ENCODE measurements at places on chromosomes 1 and 21.

GRCh38 chr1:115647919-115648650 is 6.3 kb downstream of the VANGL1 start:
- no peak for DNase-seq

DNA sequence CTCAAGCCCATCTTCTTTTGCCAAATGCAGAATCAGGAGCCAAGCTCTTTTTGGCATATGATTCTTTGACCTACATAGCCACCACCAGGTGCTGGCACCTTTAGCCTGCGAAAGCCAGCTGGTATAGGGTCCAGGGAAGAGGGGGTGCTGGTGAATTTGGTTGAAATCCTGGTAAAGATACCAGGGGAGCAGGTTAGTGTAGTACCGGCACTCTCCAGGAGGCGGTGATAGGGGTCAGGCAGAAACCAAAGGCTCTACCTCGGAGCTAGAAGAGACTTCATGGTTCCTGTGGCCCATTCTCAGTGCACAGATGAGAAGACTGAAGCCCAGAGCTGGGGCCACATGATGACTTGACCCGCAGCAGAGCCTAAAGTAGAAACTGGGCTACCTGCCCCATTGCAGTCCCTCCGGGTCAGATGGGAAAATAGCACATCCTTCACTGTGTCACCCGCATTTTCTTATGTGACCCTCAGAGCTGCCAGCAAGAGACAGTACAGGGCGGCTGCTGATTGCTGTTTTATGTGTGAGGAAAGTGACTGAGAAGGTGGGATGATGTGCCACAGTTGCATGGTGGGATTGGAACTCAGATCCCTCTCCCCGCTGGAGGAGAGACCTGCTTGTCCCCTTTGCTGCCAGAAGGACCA is 36.0 kb upstream of the IL19 start:
- peak; percentile 65 for DNase-seq

DNA sequence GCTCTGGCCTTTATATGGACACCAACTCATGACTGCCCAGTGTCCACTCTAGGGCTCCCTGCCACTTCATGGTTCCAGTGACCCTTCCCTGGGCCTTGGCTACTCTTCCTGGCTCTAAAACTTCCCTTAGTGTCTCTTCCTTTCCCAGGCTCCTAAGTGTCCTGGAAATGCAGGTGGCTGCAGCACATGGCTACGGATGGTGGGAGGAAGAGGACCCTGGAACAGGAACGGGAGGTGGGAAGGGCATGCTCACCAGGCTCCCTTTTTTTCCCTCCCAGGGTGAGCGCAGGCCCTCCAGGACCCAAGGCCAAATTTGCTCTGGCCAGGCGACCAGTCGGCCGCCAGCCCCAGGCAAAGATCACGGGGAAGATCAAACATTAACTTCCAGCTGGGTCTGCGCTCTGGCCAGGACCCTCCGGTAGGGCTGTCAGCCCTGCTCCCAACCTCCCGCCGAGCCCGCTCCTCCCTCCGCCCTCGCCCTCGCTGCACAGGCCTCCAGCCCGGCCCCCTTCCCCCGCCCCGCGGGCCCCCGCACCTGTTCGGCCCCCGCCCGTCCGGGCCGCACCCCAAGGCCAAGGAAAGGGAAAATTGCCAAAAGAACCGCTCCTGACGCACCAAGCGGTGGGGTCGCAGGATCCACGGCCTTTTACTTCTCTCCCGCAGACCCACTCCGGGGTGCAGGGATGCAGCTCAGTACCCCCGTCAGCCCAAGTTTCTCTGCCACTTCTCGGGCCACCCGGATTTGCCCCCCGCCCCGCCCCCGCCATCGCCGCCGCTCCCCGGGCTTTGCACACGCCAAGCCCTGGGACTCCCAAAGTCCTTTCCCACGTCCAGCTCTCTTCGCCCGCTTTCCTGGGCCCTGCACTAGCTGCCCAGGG is 894 bp downstream of the TCEA3 start:
- DNase-seq = no peak

DNA sequence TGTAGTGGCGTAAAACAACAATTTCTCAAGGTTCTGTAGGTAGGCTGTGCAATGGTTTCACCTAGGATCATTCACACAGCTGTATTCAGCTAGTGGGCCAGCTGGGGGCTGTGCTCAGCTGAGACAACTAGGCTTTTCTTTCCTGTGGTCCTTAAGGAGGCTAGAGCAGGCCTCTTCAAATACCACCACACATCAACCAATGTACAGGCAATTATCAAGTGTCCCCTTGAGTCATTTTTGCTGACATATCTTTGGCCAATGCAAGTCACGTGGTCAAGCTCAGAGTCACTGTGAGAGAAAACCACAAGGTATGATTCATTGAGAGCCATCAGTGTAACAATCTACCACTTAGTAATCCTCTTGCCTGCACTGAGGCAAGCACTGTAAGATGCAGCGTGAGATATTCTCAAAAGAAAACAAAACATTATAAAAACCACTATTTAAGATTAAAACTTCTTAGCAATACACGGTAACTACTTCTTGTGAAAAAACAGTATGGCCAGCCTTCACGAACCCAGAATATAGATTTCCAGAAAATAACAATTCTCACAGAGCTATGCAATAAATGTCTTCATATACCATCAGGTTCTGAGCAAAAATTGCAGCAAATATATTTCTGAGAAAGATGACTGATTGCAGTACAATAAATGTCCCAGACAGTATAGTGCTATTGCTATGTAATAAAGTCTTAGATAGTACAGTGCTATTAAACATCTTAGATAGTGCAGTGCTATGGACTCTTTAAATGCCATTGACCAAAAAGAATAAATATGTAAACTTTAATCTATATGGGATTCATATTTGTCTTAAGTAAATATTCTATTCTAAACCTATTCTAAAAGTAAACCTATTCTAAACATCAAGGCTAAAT is 55.3 kb downstream of the NME7 start:
- peak; percentile 12 for DNase-seq

DNA sequence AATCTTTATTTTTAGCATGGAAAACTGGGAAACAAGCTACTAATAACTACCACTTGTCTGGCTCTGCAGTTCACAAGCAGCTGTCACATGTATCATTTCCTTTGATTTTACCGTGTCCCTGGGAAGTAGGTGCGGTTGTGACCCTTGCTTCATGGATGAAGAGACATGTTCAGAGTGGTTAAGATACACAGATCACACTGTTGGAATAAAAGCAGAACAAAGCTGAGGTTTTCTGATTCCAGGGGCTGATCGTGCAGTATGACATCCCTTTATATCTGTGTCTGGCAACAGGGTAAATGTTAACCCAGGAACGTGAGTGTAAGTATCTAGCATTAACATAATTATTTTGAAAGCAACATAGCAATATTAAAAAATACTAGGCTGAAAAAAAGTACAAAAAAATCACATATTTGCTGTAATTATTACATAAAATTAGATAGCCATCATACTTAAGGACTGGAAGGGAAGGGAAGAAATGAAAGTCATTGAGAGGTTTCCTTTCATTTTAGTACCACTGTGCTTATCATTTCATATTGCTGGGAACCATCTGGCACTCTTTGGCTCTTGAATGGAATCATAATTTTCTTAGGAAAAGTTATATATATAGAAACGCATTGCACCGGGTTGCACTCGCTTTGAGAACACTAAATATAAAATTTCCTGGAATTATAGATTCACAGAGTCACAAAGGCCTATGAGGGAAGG is 62.8 kb upstream of the PAXBP1 start:
- DNase-seq = no peak

DNA sequence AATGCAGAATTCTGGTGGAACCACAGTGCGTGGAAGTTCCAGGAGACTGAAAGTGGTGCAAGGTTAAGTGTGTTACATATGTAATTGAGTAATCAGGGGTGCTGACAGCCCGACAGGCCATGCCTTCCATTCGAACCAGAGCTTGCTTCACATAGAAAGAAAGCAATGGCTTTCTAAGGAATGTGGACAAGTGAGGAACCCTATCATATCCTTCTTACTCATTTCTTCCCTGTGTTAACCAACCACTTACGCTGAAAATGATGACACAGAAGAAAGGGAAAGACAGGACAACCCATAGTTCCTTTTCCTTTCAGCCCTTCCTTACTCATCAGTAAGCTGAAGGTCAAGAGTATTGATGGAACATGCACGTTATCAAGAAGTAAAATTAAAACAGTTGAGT is 48.1 kb upstream of the KCNA3 start:
- no peak for DNase-seq

DNA sequence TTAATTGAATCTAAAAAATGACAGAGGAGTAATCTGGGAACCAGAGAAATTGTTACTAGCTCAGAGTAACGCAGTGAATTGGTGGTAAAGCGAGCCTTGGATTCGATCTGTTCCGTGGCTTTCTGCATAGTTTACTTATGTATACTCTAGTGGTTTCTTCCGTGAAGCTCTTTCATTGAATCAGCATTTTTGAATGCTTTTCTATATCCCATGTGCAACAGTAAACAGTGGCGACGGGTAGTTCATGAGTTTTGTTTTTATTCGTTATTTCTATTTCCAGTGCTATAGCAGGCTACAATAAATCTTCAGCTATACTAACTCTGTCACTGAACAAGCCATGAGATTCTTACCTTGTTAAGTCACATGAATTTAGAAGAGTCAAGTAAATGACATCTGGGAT is 14.5 kb upstream of the MAP3K7CL start:
- DNase-seq = no peak

GRCh38 chr1:227895828-227896685 is 51.7 kb downstream of the WNT9A start:
- peak; percentile 5 for DNase-seq

All from activated CD4-positive, alpha-beta T cell treated with anti-CD3 and anti-CD28 coated beads for 1 hour (primary cell).